ENCODE measurements at places on chromosomes 1 and 21.

DNA sequence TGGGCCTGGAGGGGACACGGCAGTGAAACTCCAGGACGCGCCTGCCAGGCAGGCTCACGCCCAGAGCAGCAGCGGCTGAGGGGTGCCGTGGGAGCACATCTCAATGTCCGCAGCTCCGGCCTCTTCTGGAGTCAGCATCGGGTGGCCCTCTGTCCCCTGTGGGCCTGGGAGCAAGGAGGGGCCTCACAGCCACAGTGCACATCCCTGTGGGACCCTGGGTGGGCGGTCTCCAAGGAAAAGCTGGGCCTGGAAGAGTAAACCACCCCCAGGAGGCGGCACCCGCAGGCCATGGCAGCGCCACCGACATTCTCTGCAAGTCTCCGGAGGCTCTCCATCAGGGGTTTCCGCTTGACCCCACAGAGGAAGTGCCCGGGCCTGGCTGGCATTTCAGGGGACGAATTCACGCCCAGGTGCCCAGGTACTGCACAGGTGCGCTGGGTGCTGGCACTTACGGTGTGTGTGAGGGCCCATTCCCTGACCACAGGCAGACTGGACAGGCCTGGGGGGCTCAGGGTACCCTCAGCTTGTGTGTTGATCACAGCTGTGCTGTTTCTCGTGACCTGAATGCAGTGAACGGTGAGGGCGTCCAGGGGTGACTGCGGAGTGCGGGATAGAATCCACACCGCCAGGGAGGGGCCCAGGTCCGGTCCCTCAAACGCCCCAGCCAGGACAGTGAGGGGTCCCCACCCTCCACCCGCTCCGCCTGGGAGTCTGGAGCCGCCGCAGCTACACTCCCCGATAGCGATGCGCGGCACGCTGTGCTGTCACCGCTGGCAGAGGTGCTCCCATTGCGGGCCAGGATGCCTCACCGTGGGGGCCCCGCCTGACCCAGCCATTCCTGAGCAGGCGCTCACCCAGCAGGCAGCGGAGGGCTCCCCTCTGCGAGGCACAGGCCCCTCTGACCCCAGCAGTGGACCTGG lies 16.6 kb upstream of the RNF223 start:
- DNase-seq: no peak

- no peak for DNase-seq
Observed at GRCh38 chr1:87902830-87903229, 574.1 kb downstream of the LMO4 start.

- DNase-seq: no peak
Observed at GRCh38 chr1:48055876-48056764, 58.9 kb upstream of the TRABD2B start.

- peak; percentile 48 for DNase-seq
Observed at GRCh38 chr1:54927472-54928240, 40.7 kb upstream of the DHCR24 start.

DNA sequence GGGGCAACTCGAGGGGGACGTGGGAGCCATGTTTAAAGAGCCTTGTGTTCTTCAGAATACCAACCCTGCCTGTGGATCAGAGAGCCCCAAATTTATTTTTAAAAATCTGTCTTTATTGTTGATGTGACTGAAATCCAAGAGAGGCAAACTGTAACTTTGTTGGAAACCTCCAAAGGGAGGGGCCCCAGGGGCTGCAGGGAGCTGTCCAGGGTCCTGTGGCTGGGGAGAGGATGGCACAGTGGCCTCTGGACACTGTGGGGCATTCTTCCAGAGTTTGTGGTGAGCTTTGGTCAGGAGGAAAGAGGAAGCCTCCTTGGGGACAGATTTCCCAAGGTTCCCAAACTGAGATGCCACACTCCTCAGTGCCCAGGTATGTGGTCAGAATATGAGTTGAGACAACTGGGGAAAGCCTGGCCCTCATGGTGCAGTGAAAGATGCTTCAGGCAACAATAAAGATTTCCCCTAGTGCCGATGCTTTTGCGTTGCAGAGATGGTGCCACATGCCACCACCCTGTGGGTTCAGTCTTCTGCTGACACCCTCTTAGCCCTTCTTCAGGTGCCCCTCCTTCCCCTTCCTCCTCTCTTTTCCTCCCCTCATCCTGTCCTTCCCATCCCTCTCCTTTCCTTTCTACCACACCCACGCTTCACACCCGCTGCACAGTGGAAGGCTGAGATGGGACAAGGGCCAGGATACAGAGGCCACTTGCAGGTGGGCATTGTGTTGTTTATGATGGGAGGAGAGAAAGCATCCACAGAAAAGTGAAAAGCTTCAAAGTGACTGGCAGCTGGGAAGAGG lies 122.1 kb downstream of the UCK2 start:
- DNase-seq: no peak

DNA sequence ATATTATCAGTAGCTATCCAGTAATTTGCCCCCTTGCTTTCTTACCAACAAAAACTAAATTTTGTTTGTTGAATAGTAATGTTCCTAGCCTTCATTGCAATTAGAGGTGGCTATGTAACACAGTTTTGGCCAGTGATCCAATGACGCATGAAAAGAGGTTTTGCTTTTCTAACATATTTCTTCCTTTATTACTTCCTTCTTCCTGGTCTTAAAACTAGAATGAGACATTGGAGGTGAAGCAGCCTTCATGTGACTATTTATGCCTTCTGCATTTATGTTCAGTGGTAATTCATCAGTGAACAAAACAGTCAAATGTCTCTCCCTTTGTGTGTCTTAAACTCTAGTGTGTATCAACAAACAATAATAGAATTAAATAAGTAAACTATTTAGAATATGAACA lies 35.5 kb downstream of the LRIF1 start:
- DNase-seq: peak; percentile 11

DNA sequence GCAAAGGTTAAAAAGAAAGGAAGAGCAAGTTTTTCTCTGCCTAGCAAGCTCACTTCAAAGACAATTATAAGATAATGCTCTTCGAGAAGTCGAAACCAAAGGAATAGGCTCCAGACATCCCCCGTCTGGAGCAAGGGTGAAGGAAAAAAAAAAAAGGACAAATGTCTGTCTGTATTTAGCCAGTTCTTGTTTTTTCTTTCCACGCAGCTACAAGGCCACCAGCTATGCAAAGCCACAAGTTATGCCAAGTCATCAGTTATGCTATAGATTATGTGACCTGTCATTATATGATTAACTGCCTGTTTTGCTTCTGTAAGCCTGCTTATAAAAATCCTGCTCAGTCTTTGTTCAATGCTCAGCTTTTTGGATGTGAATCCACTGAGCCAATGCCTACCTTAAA lies 2.4 kb upstream of the THEM5 start:
- DNase-seq: no peak

DNA sequence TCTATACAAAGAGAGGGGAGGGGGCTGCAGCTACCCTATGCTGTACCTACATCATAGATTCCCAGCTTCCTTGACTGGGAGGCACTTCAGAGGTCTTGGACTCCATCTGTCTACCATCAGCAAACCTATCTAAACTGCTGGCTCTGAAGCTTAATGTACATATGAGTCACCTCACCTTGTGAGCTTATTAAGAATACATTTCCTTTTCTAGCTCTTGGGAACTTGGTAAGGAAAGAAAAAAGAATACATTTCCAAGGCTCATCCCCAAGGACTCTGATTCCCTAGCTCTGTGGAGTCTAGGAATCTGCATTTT lies 50.0 kb upstream of the PRELP start:
- DNase-seq: peak; percentile 36
